Activated gamma-delta T cell treated with Interleukin-2 at 50 U/mL for 16 hours (primary cell): ENCODE measurements at places on chromosomes 13 and 19.
A peak's percentile ranks its signal among the peaks of the same experiment; 100 is the strongest.

- DNase-seq = no peak
Observed at GRCh38 chr13:104701591-104701990, 1635.4 kb upstream of the SLC10A2 start.

- peak; percentile 79 for DNase-seq
Observed at GRCh38 chr19:37902668-37903067, 3.7 kb downstream of the WDR87 start.

DNA sequence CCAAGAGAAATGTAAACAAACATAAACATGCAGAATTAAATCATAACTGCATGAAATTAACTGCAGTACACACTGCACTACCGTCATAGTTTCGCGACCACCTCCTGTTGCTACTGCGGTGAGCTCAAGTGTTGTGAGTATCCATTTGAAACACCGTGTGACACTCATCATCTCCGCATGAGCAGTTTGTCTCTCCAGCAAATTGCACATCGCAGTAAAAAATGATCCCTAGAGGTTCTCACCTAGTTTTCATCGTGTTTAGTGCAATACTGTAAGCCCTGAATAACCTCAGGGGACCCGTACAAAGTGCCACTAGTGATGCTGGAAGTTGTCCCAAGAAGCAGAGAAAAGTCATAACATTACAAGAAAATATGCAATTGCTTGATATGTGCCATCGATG, 147.7 kb downstream of the DPF1 start:
- DNase-seq = no peak

- DNase-seq = peak; percentile 6
Observed at GRCh38 chr13:36736119-36736726, 62.4 kb downstream of the SERTM1 start.

- no peak for DNase-seq
Observed at GRCh38 chr19:1218751-1219567, 13.4 kb downstream of the STK11 start.

DNA sequence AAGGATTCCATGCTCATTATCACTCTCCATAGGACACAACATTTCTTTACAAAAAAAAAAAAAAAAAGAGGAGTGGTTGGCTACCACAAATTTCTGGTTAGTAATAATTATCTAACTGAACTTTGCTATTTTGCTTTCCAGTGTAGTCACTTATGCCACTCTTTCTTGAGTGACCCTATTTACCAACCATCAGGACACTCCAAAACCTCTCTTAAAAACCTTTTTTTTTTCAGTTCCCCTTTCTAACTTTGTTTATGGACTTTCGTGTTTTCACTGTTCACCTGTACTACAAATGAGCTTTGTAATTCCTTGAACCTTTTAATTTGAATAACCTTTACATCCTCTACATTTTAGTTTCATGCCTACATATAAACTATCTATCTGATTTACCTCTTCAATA, 686.5 kb upstream of the PCDH9 start:
- no peak for DNase-seq

GRCh38 chr19:4354897-4355296, 11.5 kb downstream of the MPND start:
- DNase-seq = no peak

GRCh38 chr19:54218259-54218658, 4.5 kb downstream of the LILRB3 start:
- no peak for DNase-seq

GRCh38 chr13:57063007-57063406, 77.7 kb upstream of the PRR20A start:
- DNase-seq = no peak

DNA sequence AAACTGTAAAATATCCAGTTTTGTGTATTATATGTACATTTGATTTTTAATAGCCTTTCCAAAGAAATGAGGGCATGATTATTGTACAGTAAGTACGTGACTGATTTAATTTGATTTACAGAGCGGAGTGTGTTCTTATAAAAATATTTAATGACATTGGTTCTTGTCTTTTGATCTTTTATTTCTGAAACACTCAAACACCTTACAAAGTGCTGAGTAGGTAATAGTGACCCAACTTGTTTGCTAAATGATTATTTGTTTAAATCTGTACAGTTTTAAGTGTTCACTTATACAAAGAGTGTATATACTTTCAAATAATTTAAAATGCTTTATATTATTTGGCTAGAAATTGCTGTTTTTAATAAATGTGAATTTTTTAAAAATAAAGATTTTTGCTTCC, 71.5 kb downstream of the COG3 start:
- DNase-seq = no peak

- no peak for DNase-seq
Observed at GRCh38 chr19:2239173-2239572, 2.5 kb downstream of the SF3A2 start.

DNA sequence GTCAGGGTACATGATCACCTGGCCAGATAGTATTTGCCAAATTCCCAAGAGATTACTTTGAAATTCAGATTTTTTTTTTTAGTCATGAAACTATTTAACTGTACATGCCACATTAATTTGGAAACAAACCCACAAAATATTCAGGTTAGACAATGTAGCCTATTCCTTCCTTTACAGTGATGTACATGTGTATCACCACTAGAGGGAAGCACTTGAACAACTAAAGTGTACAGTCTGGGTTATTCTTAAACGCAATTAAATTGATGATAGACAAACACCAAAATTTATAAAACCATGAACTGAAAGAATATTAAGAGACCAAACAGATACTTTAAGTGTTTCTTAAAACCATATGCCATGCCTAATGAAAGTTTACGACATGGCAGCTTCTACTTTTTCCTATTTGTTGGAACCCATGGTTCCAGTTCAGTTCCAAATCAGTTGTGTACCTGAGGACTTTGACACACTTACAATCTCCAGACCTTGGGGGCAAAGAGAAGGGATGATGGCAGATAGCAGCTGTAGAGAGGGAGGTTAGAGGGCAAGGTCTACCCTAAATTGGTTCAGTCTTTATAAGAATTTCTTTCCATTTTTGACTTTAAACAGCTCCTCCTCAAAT, 52.8 kb downstream of the TNFSF13B start:
- DNase-seq = no peak

DNA sequence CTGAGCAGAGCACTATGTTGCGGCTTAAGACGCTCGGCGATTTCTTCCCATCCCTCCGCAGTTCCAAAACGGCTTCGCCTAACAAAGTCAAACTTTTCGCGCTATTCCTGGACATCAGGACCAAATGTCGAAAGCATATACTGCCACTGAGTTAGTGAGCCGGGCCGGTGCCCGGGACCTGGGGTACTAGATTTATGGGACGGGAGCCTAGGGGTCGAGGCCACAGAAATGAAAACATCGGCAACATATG, 699 bp downstream of the RCBTB2 start:
- no peak for DNase-seq

GRCh38 chr19:47112166-47112996, 1.2 kb downstream of the ZC3H4 start:
- DNase-seq = peak; percentile 91

GRCh38 chr19:53076984-53077383, 26.2 kb downstream of the ZNF160 start:
- no peak for DNase-seq

DNA sequence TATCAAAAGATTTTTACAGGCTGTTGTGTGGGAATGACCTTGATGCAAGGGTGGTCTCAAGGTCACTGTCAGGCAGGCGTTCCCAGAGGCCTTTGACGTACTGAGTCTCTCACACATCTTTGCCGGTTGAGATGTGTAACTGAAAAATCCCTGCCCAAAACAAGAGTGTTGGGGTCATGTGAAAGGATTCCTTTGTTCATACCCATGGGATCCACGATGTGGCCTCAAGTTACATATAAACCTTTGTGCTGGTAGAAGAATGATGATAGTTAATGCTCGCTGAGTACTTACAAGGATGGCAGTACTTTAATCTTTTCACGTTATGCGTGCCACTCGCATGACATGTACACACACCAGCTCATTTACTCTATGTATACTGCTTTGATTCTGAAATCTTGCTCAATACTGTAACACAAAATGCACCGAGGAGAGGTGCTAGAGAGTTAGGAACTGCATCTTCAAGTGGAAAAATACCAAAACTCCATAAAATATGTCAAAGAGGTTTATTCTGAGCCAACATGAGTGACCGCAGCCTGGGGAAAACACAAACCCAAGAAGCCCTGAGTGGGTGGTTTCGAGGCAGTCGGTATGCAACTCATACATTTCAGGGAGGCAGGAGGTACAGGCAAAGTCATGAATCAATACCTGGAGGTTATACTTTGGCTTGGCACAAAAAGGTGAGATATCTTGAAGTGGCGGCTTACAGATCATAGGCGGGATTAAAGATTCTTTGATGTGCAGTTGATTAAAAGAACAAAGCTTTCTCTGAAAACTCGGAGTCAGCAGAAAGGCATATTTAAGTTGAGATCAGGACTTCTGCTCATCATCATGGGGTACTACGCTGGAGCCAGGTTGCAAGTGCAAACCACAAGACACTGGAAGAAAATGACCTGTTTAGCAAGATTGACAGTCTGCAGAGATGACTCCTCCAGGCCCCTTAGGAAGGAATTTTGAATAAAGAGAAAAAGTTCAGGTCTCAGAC, 87.4 kb upstream of the ARHGEF7 start:
- DNase-seq = no peak

DNA sequence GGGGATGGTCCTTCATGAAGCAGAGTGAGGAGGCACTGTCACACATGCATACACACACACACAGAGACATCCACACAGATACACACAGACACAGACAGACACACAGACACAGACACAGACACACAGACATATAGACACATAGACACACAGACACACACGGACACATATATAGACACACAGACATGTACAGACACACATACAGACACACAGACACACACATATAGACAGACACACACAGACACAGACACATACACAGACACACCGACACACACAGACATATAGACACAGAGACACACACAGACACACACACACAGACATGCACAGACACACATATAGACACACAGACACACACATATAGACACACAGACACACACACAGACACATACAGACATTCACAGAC, 173.9 kb downstream of the URI1 start:
- no peak for DNase-seq

DNA sequence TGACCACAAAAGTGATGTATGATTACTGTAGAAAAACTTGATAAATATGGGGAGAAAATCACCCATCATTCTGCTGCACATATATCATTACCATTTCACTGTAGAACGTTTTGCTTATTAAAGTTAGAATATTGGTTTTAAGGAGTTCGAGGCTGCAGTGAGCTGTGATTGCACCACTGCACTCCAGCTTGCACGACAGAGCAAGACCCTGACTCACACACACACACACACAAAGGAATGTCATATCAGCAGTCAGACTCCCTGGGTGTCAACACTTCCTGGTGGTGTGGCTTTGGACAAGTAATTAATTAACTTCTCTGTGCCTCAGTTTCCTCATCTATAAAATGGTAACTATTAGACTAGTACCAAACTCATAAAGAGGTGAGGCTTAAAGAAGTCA, 11.3 kb upstream of the PNMA8A start:
- no peak for DNase-seq

GRCh38 chr13:106036870-106037269, 498.6 kb downstream of the EFNB2 start:
- no peak for DNase-seq

GRCh38 chr13:20824762-20825476, 51.2 kb upstream of the EEF1AKMT1 start:
- DNase-seq = no peak

DNA sequence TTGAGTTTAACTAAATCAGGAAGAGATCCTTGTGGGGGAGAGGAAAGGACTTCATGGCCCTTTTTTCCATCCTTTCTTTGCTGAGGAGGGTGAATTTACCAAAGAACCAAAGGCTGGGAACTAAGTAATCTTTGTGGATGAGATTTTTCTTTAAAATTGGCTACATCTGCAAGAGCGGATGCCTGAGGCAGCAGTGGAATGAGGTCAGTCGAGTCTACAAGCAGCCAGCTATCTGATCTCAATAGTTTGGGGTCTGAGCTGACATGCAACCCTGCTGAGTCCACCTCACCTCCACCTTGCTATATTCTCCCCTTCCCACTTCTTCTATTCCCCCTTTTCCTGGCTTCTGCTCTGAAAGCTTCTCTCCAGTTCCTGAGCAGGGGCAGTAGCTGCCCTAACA, 3.6 kb upstream of the DNAJC15 start:
- no peak for DNase-seq

DNA sequence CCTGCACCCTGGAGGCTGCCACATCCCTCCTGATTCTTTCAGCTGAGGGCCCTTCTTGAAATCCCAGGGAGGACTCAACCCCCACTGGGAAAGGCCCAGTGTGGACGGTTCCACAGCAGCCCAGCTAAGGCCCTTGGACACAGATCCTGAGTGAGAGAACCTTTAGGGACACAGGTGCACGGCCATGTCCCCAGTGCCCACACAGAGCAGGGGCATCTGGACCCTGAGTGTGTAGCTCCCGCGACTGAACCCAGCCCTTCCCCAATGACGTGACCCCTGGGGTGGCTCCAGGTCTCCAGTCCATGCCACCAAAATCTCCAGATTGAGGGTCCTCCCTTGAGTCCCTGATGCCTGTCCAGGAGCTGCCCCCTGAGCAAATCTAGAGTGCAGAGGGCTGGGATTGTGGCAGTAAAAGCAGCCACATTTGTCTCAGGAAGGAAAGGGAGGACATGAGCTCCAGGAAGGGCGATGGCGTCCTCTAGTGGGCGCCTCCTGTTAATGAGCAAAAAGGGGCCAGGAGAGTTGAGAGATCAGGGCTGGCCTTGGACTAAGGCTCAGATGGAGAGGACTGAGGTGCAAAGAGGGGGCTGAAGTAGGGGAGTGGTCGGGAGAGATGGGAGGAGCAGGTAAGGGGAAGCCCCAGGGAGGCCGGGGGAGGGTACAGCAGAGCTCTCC, 6.9 kb upstream of the CEACAM5 start:
- DNase-seq = no peak

- DNase-seq = no peak
Observed at GRCh38 chr19:44280916-44281315, 21.2 kb downstream of the ZNF233 start.

GRCh38 chr19:29378126-29378525, 147.7 kb upstream of the VSTM2B start:
- DNase-seq = no peak

GRCh38 chr13:43223216-43223615, 199.8 kb downstream of the DNAJC15 start:
- DNase-seq = no peak

- DNase-seq = no peak
Observed at GRCh38 chr19:38250821-38251563, 5.2 kb downstream of the PPP1R14A start.

- no peak for DNase-seq
Observed at GRCh38 chr13:90420683-90421082, 926.8 kb upstream of the MIR17HG start.
